NCI-H187 (cell line): ENCODE measurements at places on chromosomes 7 and 10.

DNA sequence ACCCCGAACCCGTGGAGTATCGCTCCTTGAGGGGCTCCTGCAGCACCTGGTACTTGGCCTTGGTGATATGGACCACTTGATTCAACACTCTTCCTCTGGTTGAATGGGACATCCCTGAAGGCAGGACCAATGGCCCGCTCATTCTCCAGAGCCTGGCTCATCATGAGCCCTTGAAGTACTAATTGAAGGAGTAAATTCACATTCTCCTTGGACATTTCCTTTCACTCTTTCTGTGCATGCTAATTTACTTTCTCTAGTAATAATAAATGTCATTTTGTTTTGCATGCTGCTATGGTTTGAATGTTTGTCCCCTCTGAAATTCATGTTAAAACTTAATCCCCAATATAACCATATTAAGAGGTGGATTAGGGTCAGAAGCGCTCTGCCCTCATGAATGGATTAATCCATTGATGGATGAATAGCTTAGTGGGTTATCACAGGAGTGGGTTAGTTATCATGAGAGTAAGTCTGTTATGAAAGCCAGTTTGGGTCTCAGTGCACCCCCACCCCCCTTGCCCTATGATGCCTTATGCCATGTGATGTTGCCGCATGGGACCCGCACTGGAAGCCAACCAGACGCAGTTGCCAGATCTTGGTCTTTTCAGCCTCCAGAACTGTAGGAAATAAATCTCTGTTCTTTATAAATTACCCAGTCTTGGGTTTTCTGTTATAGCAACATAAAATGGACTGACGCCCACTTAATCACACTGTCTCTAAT is 23.8 kb downstream of the FGFBP3 start:
- DNase-seq, result no peak

- no peak for DNase-seq
Observed at GRCh38 chr10:102678068-102678400, 33.8 kb downstream of the TRIM8 start.

DNA sequence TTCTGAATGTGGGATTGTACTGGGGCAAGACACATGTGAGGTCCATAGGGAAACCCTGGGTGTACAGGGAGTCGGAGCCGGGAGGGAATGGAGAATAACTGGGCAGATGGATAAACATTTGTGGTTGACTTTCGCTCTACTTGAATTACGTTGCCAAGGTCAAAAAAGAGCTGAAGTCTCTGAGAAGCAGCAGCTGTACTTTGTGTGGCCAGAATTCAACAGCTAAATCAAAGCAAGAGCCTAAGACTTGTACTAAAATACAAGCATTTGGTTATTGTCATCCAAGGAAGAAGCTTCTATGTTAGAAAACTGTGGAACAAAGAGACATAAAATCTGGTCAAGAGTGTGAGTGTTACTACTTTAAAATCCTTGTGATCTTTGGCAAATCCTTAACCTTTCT is 457.2 kb downstream of the ARL4A start:
- DNase-seq, result no peak

- no peak for DNase-seq
Observed at GRCh38 chr10:130801784-130802183, 509.7 kb downstream of the TCERG1L start.

DNA sequence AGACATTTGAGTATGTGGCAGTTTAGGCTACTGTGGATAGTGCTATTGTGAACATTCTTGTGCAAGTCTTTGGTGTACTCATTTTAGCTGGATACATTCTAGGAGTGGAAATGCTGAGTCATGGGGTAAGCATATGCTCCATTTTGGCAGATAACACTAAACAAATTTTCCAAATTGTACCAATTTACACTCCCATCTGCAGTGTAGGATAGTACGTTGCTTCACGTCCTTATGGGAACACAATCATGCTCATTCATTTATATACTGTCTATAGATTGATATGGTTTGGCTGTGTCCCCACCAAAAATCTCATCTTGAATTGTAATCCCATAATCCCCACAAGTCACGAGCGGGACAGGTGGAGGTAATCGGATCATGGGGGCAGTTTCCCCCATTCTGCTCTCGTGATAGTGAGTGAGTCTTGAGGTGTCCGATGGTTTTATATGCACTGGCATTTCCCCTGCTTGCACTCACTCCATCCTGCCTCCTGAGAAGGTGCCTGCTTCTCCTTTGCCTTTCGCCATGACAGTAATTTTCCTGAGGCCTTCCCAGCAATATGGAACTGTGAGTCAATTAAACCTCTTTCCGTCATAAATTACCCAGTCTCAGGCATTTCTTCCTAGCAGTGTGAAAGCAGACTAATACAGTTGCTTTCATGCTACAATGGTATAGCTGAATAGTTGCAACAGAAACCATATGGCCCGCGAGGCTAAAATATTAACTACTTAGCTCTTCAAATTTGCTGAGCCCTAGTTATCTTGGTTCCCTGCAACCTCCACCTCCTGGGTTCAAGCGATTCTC is 25.6 kb downstream of the RNF216 start:
- DNase-seq, result no peak

- DNase-seq, result no peak
Observed at GRCh38 chr7:141335164-141335563, 216.0 kb upstream of the AGK start.

- no peak for DNase-seq
Observed at GRCh38 chr10:110410329-110411046, 87.2 kb upstream of the DUSP5 start.

DNA sequence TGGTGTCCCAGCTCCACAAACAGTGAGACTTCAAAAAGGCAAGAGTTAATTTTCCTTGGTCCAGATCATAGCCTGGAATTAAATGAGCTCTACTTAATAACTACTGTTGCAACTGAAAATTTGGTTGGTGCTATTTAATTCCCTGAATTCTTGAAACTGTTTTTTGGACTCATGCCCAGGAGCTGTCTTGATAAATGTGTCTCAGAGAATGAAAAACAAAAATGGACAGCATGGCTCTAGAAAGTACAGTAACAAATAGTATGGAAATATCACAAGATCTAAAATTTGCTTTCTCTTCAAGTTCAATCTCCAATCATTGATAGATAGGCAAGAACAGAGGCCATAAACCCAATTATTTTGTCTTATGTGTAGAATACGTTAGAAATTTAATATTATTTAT is 42.5 kb downstream of the CCDC71L start:
- DNase-seq, result no peak

GRCh38 chr7:102973096-102973802 is 60.4 kb downstream of the LRRC17 start:
- DNase-seq, result no peak

GRCh38 chr7:103929901-103930311 is 59.6 kb downstream of the RELN start:
- DNase-seq, result no peak

DNA sequence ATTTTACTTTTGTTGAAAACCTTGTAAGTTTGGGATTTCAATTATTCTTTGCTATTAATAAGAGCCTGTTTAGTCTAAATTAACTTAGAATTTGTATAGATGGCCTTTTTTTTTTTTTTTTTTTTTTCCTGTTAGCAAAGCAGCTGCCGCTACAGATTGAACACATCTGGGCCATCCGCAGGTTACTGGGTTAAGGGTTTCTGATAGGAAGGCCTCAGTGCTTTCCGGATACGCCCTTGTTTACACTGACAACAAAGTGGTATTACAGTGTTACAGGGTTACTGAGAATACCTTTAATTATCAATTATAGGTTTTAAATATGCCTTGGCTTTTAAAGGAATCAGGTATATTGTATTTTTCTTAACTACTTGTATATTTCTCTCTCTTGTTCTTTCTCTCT is 76.8 kb downstream of the PTN start:
- no peak for DNase-seq
